ENCODE measurements at places on chromosomes 3 and 15. TPM values are rescaled to one million over a fixed set of nuclear protein-coding genes. Genes with fewer than 3 reads are reported as not detected.

- no peak for DNase-seq
Measured at GRCh38 chr15:90618330-90619125, 88.8 kb downstream of the CRTC3 start.

- peak; percentile 40 for DNase-seq
Measured at GRCh38 chr15:67242708-67243111, 11.8 kb downstream of the AAGAB start.

DNA sequence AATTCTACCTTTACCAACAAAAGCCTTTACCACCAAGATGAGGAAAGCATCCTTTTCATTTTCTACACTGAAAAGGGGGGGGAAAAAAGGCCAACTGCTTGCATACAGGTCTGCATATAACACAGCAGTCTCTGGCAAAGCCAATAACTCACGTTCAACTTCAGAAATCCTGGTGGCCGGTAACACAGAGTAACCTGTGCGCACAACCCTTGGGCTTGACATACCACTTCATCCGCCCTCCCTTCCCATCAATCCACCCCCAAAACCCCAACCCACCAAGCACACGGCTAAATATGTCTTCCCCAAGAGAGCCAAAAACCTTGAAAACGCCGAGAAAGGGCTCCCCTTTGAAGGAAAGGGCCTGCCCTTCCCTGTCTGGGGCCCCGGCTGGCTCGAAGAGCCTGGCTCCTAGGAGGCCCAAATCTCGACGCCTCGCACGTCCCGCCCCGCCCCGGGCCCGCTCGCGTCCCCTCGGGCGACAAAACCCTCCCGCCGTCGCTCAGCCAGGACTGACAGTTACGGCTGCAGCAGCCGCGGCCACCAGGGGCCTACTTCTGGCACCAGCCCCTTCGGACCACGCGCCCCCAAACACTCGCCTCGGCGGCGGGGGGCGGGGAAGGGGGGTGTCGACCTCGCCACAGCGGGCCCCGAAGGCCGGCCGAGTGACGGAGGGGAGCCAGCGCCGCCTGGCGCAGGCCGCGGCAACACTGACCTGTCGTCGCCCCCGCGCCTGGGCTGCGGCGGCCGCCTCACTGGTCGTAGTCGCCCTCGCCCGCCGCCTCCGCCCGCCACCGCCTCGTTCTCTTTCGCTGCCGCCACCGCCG is 835 bp downstream of the UBE3A start:
- DNase-seq: peak; percentile 10

- peak; percentile 83 for DNase-seq
Measured at GRCh38 chr3:42376344-42376798, 34.0 kb downstream of the LYZL4 start.

- no peak for DNase-seq
Measured at GRCh38 chr15:85583442-85583841, 203.0 kb downstream of the AKAP13 start.

DNA sequence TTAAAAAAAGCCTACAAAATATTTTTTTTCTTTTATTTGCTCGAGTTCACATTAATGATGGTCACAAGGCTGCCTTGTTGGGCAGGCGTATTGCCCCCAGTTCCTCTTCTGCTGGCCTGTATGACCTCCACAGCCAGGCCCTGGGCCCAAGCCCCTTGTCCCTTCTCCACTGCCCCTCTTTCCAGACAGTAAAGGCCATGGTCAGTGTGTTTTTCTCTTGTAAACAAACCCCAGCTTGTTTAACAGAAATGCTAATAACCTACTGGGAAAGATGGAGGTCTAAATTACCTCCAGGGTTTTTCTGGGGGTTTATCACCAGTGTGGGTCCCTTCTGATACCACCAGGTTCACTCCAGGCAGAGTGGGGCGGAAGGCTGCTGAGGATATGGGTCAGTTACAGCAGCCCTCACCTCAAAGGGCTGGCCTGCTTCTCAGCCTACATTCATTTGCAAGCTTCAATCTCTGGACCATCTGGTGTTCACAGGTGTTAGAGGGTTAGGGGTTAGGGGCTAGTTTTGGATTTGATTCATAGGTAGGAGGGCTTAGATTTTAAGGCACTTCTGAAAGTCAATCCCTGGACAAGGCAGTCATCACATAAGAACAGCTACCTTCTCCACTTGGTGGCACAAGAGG is 2.0 kb upstream of the MANF start:
- DNase-seq: no peak

GRCh38 chr3:187924651-187925050 is 179.4 kb upstream of the BCL6 start:
- DNase-seq: no peak

DNA sequence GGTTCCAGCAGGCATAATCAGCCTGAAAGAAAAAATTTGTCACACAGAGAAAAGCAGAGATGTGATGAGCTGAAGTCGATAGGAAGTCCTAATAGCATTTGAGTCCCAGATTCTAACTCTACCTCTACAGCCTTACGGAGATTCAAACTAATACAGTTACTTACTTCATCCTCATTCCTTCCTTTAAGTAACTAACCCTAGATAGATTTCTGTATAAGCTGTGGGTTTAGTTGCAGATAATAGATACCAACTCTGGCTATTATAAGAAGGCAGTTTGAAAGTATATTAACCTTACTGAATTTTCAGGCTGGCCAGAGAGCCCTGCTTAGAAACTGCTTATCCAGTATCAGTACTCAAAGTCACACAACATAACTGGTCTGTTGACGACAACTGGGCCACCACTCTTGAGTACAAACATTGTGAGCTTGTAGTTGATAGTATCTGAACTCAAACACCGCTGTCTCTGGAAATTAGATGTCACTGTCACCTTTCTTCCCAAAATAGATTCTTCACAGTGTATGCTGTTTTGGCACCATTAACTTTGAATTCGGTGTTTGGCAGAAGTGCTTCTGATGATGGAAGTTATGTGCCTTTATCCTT is 484.3 kb downstream of the DIPK2A start:
- no peak for DNase-seq

GRCh38 chr3:48727511-48727910 is 10.5 kb upstream of the IP6K2 start:
- no peak for DNase-seq

DNA sequence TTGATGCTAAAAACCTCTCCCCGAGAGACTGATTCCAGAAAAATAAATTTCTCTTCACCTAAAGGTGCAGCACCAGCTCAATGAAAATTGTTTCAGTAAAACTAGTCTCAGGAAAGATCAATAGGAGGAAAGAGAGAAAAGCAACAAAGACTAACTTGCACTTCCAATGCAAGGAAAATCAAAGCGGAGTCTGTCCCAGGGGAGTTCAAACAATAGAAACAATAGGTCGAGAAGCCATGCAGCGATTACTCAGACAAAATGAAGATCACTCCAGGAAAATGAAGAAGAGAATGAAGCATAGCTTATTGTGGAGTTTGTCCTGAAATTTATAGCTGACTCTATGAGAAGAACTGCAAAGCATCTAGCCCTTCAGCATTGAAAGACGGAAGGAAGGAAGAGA is 105.1 kb upstream of the FRMD4B start:
- no peak for DNase-seq

GRCh38 chr3:9553021-9553947 is at the start of gene LHFPL4:
TSS of gene LHFPL4 (minus strand) at chr3:9553822. CDS start at chr3:9552679, 1,143 bp downstream.
- DNase-seq: no peak

Gene ARID3B
- total RNA-seq: 1.0 TPM

Gene SENP5
- 28.4 TPM for total RNA-seq

Gene NISCH
- 13.7 TPM for total RNA-seq

Gene MORC1
- total RNA-seq: 0.04 TPM

Measured in H4 (cell line).